ENCODE measurements at places on chromosomes 3 and 15.

DNA sequence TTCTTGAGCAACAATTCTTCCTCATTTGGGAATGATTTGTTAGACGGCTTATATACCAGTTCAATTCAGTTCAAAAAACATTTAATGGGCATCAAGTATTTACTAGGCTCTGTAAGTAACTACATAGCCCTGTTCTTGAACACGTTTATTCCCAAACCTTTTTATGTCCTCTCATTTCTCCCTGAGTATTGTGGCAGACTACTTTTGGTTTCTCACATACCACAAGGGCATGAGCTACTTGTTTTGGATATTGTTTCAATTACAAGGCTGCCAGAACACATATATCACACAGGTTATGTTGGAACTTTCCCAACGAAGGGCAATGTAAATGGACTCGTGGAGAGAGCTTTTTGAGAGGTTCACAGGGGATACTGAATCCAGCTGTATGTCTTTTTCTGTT, 363.8 kb upstream of the NAALADL2 start:
- DNase-seq = peak; percentile 9

GRCh38 chr3:124768812-124769211, 38.6 kb downstream of the UMPS start:
- DNase-seq = no peak

GRCh38 chr15:73336756-73337155, 32.0 kb downstream of the HCN4 start:
- DNase-seq = no peak

DNA sequence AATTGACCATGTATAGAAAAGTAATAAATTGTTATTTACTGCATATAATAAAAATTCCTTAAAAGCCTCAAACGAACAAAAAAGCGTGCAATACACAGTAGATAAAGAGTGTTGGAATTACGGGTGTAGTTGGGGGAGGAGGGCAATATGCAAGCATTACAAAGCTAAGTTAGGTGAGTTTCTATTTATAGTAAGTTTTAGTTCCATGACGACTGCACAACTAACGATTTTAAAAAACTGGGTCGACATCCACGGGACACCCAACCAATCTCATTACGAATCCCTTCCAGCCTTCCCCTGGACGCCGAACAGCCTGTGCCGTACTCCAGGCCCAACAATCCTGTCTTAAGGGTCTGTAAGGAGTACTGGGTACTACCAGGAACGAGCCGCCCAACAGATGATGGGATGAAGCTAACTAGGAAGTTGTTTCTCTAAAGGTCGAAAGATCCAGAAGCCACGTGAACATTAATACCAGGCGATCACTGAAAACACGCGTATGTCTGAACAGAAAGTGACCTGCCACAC, 677 bp downstream of the POLQ start:
- DNase-seq = peak; percentile 20

- no peak for DNase-seq
Measured at GRCh38 chr3:85432081-85432480, 473.3 kb downstream of the CADM2 start.

DNA sequence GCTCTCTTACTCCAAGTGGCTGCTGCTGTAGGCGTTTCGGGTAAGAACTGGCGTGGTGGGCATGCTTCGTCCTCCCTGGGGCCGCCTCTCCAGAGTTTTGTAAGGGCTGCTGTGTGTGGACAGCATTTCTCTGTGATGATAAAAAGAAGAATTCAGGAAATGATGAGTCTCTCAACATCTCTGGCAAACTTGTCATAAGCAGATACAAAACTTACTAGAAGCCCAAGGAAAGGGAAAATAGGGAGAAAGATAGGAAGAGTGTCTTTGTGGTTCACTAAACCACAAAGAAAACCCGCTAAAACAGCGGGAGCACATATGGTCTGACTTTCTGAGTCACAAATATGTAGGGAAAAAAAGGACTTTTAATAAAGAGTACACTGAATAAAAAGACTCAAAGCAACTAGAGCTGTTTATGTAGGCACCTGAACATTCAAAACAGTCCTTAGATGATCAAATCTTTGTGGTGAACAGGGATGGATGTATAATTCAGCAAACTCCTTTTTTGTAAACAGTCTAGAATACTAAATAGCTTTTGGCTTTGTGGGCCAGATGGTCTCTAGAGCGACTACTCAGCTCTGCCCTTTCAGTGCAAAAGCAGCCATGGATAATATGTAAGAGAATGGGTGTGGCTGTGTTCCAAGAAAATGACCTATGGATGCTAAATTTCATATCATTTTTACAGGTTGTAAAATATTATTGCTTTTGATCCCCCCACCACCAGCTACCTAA, 60.4 kb upstream of the LMOD3 start:
- peak; percentile 56 for DNase-seq

Data from foreskin fibroblast (primary cell).